ENCODE measurements at places on chromosomes 7 and 10.

GRCh38 chr10:6388261-6388893, 185.6 kb downstream of the PFKFB3 start:
- H3K27ac ChIP-seq, result no peak overlapping the region
- H3K27me3 ChIP-seq, result no peaks in the 10 kb centered on the region
- no peaks in the 10 kb centered on the region for H3K4me1 ChIP-seq

DNA sequence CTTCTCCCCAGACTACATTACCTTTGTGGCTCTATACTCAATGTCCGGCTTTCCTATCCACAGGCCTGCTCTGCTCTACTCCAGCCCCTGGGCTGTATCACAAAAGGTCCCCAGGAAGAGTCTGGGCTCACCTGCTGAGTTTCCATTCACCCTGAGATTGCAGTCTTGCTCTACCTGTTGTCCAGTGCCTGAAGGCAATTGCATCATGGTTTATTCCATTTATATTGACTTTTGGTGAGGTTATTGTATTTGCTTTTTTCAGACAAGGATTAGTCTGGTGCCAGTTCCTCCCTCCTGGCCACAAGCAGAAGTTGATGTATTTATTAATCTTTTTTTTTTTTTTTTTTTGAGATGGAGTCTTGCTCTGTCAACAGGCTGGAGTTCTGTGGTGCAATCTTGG, 273.1 kb downstream of the XPNPEP1 start:
- no peaks in the 10 kb centered on the region for H3K36me3 ChIP-seq
- no peak for DNase-seq
- no peak overlapping the region for H3K27ac ChIP-seq
- H3K27me3 ChIP-seq, result no peaks in the 10 kb centered on the region
- H3K4me1 ChIP-seq, result no peaks in the 10 kb centered on the region

GRCh38 chr7:48760528-48761265, 163.7 kb upstream of the CDC14C start:
- H3K36me3 ChIP-seq, result no peaks in the 10 kb centered on the region
- no peak overlapping the region for H3K4me3 ChIP-seq
- no peaks in the 10 kb centered on the region for H3K4me1 ChIP-seq
- no peak for DNase-seq
- H3K27ac ChIP-seq, result no peak overlapping the region
- no peaks in the 10 kb centered on the region for H3K27me3 ChIP-seq

DNA sequence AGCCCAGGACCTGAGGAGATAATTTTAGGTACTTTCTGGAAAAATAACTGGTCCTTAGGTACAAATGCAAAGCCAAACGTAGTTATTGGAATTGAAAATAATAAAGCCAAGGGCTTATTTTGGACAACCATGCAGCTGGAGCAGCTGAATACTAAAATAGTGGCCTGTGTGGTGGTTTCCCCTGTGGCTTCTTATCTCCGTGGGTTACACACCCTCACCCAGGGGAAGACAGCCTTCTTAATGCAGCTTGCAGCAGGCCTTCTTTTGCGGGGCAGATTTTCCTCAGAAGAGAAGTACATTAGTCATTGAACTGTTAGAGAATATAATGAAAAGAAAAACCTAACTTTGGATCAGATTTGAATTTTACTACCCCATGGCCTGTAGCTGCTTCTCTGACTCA, 133.5 kb downstream of the ST7 start:
- H3K4me3 ChIP-seq, result no peak overlapping the region
- H3K4me1 ChIP-seq, result peaks cover 30% of the 10 kb centered on the region
- H3K36me3 ChIP-seq, result no peaks in the 10 kb centered on the region
- H3K27me3 ChIP-seq, result no peaks in the 10 kb centered on the region
- DNase-seq, result no peak

DNA sequence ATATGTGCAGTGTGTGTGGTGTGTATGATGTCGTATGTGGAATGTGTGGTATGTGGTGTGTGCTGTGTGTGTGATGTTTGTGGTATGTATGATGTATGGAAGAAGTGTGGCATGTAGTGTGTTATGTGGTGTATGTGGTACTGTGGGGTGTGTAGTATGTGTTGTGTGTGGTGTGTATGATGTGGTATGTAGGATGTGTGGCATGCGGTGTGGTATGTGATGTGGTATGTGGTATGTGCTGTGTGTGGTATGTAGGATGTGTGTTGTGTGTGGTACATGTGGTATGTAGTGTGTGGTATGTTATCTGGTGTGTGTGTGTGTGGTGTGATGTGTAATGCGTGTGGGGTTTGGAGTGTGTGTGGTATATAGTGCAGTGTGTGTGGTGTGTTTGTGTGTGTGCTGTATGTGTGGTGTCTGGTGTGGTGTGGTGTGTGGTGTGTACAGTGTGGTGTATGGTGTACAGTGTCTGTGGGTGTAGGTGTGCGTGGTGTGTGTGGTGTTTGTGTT, 129.6 kb downstream of the ATP6V0E2 start:
- DNase-seq, result no peak
- H3K36me3 ChIP-seq, result no peaks in the 10 kb centered on the region
- no peak overlapping the region for H3K27ac ChIP-seq
- no peaks in the 10 kb centered on the region for H3K27me3 ChIP-seq

GRCh38 chr10:2866569-2866968, 200.8 kb upstream of the PFKP start:
- H3K4me3 ChIP-seq, result no peak overlapping the region
- no peaks in the 10 kb centered on the region for H3K4me1 ChIP-seq
- no peak overlapping the region for H3K27ac ChIP-seq
- H3K27me3 ChIP-seq, result peaks cover 19% of the 10 kb centered on the region

DNA sequence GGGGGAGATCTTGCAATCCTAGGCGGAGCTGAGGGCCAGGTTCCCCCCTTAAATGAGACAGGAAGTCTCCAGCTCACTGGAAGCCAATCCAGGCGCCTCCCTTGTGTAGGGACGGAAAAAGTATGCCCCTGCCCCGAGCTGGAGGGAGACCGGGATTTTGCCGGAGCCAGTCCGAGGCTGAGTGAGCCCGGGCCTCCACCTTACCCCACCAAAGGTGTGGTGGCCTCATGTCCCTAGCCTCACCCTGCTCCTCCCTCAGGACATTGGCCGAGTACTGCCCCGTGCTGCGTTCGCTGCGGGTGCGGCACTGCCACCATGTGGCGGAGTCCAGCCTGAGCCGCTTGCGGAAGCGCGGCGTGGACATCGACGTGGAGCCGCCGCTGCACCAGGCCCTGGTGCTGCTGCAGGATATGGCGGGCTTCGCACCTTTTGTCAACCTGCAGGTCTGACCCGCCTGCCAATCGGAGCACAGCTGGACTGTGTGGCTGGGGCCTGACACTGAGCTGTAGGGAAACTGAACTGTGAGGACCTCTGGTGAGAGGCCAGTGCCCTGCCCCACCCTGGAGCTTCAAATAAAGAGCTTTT, 2.0 kb downstream of the FBXL15 start:
- H3K27ac ChIP-seq, result peak overlapping the region; percentile 92
- peaks cover 17% of the 10 kb centered on the region for H3K36me3 ChIP-seq
- DNase-seq, result peak; percentile 96
- H3K27me3 ChIP-seq, result peaks cover 20% of the 10 kb centered on the region
- peak overlapping the region; percentile 92 for H3K4me3 ChIP-seq

GRCh38 chr10:113454341-113455061, 98.4 kb upstream of the HABP2 start:
- no peak for DNase-seq
- no peak overlapping the region for H3K4me3 ChIP-seq
- no peaks in the 10 kb centered on the region for H3K36me3 ChIP-seq
- no peak overlapping the region for H3K27ac ChIP-seq
- H3K4me1 ChIP-seq, result peaks cover 6% of the 10 kb centered on the region

- peak; percentile 83 for DNase-seq
- no peak overlapping the region for H3K27ac ChIP-seq
- peaks cover 15% of the 10 kb centered on the region for H3K4me1 ChIP-seq
Observed at GRCh38 chr7:18573410-18574234, 78.1 kb downstream of the HDAC9 start.

GRCh38 chr10:7817576-7817975, 729 bp upstream of the TAF3 start:
- DNase-seq, result peak; percentile 83
- H3K27me3 ChIP-seq, result no peaks in the 10 kb centered on the region
- no peak overlapping the region for H3K27ac ChIP-seq
- peaks cover 29% of the 10 kb centered on the region for H3K4me1 ChIP-seq
- H3K36me3 ChIP-seq, result no peaks in the 10 kb centered on the region

DNA sequence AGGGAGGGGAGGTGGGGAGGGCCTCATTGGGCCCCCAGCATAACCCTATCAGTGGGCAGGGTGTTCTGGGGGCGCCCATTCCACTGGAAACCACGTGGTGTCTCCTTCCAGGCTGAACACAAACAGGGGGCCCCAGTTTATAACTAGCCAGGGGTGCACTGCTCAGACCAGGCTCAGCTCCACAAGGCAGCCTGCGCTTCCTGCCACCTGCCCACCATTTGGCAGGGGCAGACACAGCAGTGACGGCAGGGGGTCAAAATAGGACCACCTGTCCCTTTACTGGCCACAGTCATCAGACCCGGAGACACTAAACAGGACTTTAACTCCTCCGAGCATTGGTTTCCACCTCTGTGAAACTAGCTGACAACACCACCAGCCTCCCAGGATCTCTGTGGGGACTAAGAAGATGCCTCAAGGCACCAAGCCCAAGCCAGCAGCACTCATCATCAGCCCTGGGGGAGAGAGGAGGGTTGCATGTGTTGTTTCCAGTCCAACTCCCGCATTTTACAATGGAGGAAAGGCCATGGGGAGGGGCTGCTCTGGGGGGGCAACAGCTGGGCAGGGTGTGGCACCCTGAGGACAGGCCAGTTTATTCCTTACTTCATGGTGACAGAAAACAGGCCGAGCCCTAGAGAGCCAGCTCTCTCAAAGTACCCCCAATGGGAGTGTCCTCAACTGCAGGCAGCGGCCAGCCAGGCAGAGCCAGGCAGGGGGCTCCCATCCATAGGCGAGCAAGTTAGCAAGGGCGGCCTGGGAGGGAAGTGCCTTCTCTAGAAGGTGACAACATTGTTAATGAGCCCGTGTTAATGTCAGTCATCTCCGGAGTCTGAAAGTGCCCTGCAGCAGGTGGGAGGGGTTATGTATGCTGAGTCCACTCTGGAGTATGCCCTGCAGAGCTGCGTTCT, 127.6 kb downstream of the TNS3 start:
- H3K27me3 ChIP-seq, result no peaks in the 10 kb centered on the region
- no peaks in the 10 kb centered on the region for H3K36me3 ChIP-seq
- peaks cover 62% of the 10 kb centered on the region for H3K4me1 ChIP-seq
- peak overlapping the region; percentile 82 for H3K27ac ChIP-seq
- DNase-seq, result no peak

DNA sequence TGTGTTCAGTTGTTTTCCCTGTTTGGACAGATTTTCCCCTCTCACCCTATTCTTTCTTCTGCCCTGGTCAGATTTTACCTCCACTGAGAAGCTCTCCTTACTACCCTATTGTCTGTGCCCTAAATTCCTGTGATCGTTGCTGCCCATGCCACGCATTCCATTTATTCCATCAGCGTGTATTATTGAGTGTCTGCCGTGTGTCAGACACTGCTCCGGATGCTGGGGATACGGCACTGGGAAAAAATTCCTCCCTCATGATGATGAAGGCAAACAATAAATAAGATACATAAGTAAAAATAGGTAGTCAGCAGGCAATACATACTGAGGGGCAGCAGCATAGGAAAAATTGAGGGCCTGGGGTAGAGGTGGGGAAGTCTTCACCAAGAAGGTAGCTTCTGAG, 86.8 kb downstream of the FANK1 start:
- H3K27ac ChIP-seq, result no peak overlapping the region
- H3K27me3 ChIP-seq, result no peaks in the 10 kb centered on the region
- H3K4me3 ChIP-seq, result no peak overlapping the region
- no peaks in the 10 kb centered on the region for H3K36me3 ChIP-seq

GRCh38 chr7:80330434-80330833, 181.4 kb downstream of the GNAT3 start:
- H3K27me3 ChIP-seq, result no peaks in the 10 kb centered on the region
- H3K4me1 ChIP-seq, result no peaks in the 10 kb centered on the region
- no peak overlapping the region for H3K4me3 ChIP-seq
- H3K27ac ChIP-seq, result no peak overlapping the region

GRCh38 chr10:30448092-30448491, 14.1 kb downstream of the MAP3K8 start:
- H3K36me3 ChIP-seq, result peaks cover 61% of the 10 kb centered on the region
- DNase-seq, result no peak
- H3K4me1 ChIP-seq, result peaks cover 47% of the 10 kb centered on the region
- no peaks in the 10 kb centered on the region for H3K27me3 ChIP-seq

DNA sequence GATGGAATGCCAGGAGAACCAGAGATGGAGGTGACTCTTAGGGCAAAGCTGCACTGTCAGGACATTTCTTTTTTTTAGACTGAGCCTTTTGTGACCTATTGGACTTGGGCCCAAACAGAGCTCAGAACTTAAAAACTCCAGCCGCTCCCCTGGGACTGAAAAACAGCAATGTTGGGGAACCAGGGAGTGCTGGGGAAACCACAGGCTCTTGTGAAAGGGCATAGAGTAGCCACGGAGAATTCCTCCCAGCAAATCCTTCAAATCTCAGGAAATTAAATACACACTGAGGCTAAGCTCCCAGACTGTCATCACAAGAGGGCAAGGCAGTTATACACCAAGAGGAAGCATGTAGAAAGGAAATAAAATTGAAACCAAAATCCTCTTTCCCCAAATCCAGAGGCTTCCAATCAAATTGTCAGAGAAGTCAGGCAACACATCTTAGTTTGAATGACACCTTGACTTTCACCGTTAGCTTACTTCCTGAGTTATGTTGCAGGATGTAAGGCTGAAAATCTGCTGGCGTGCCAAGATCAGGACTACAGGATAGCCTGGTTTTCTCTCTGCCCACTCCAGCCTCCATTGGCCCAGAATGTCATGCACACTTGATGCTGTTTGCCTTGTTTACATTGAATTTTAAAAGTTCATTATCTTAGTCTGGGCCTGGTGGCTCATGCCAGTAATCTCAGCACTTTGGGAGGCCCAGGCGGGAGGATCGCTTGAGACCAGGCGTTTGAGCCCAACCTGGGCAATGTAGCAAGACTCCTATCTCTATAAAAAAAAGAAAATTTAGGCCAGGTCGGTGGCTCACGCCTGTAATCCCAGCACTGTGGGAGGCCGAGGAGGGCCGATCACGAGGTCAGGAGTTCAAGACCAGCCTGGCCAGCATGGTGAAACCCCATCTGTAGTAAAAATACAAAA, 2.6 kb upstream of the RFC2 start:
- DNase-seq, result no peak
- peaks cover 46% of the 10 kb centered on the region for H3K4me1 ChIP-seq
- no peaks in the 10 kb centered on the region for H3K36me3 ChIP-seq
- H3K27me3 ChIP-seq, result no peaks in the 10 kb centered on the region
- no peak overlapping the region for H3K4me3 ChIP-seq

DNA sequence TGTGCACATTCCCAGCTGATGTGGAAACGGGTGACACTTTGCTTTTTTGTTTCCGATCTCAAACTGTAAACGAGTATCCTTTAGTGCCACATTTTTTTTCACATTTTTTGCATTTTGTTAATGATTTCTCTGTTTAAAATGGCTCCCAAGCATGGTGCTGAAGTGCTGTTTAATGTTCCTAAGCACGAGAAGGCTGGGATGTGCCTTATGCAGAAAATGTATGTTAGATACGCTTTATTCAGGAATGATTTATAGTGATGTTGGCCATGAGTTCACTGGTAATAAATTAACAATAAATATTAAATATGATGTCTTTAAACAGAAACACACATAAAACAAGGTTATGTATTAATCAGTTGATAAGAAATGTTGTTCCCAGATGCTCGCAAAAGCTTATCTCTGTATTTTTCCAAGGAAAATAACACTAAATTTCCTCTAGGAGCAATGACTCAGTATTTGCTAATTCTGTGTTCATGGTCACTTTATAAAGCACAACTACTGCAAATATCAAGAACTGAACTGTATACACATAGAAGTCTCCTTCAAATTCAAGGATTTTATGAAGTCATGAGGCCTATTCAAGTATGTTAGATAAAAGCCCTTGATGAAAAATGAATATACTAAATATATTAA, 305.9 kb upstream of the SMIM30 start:
- no peaks in the 10 kb centered on the region for H3K4me1 ChIP-seq
- no peaks in the 10 kb centered on the region for H3K36me3 ChIP-seq
- no peak overlapping the region for H3K4me3 ChIP-seq
- H3K27me3 ChIP-seq, result no peaks in the 10 kb centered on the region
- no peak for DNase-seq
